ENCODE measurements at places on chromosomes 3 and 15.

GRCh38 chr15:29805043-29805707 lies 17.1 kb downstream of the TJP1 start:
- no peak for DNase-seq

DNA sequence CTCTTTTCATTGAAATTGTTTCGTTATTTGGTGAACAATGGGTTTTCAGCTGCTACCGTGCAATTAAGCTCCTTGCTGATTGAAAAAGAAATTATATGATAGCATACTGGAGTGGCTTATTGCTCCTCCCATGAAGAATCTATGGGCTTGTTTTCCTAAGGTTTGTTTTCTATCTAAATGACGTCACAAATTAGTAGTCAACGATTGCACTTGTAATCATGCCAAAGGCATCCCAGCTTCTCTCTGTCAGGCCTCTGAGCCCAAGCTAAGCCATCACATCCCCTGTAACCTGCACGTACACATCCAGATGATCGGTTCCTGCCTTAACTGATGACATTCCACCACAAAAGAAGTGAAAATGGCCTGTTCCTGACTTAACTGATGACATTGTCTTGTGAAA lies 388.0 kb upstream of the LMCD1 start:
- DNase-seq = no peak

DNA sequence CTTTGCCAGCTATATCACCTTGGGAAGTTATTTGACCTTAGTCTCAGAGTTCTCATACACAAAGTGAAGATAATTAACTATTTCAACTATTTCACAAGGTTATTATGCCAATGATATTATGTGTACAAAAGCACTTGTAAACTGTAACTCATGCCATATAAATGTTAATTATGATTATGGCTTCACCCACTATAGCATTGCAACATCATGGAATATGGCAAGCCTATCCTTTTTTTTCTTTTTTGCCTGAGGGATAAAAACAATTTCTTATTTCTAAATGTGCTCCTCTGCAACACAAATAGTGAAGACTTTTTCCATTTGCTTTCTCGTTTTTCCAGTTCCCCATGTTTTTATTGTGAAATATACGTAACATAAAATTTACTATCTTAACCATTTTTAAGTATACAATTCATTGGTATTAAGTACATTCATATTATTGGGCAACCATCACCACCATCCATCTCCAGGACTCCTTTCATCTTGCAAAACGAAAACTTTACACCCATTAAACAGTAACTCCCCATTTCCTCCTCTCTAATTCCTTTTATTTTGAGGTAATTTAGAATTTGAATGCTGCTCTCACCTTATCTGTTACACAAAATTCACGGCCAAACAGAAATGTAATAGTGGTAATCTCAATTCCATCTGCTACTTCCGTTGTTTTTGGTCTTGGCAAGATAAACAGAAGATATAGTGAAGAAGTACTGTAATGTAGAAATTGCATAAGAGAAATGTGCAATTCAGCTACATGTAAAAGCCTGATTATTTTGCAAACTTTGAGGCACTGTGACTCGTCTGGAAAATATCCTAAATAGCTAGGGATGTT lies 46.3 kb downstream of the NANOGP8 start:
- no peak for DNase-seq

- no peak for DNase-seq
Measured at GRCh38 chr3:15645740-15646501, 44.4 kb downstream of the BTD start.

GRCh38 chr15:100529556-100529955 lies 806 bp upstream of the CERS3 start:
- no peak for DNase-seq

DNA sequence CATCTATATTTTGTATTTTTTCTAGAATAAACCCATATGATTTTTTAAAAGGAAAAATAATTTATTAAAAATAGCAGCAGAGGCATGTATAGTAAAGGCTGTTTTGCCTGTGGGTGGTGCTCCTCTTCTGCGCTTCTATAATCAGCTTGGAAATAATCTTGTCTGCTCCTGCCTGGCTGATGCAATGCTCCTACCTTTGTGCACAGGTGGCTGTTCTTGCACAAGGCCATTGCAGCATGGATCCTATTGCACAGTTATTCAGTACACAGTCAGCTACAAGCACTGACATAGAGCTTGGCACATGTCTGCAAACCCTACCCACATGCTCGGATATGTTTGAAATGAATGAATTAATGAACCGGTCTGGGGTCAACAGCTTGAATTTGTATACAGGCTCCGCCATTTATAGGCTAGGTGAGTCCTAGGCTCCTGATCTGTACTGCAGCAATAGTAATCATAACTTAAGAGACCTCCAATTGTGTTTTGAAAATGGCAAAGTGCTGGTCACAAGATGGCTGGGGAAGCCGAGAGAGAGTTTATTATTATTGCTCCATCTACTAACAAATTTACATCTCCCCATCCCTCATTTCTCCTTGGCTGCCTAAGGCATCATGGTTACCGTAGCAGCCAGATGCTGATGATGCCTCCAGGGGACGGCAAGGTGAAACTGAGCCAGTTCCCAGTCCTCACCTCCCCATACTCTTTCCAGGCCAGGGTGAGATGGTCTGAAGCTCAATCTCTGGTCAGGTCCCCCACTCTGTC lies 532 bp upstream of the RTP1 start:
- DNase-seq = no peak

DNA sequence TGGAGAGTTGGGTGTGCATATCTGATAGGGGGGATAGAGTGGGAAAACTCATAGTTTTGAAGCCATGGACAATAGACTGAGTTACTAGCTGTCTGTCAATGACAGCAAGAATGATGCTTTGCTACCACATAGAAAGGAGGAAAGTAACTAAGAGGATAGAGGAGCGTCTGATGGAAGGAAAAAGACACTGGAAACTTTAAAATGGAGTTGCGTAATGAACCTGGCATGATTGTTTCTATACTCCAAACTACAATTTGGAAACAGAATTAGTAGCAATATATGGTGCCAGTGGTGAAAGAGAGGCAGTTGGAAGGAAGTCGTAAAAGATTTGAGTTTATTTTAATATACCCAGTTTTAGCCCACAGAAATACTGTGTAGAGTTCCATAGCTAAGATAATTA lies 163.6 kb downstream of the TUSC7 start:
- no peak for DNase-seq

Data from stimulated activated CD8-positive, alpha-beta memory T cell treated with anti-CD3 and anti-CD28 coated beads, Interleukin-4, amount 100 ng/mL, for 4 hours (primary cell).